Vagina (tissue), 2 donors: ENCODE measurements at places on chromosomes 3 and 15. TPM values are rescaled to one million over a fixed set of nuclear protein-coding genes. Genes with fewer than 3 reads are reported as not detected.

GRCh38 chr3:28949580-28949979 is 331.3 kb upstream of the RBMS3 start:
- no peak overlapping the region for H3K4me3 ChIP-seq
- H3K36me3 ChIP-seq: no peaks in the 10 kb centered on the region
- H3K27me3 ChIP-seq: no peaks in the 10 kb centered on the region
- H3K4me1 ChIP-seq: no peaks in the 10 kb centered on the region
- DNase-seq: no peak
- H3K27ac ChIP-seq: no peak overlapping the region

SLC25A26 gene
- 21.6 TPM for total RNA-seq

KBTBD8 gene
- 0.49 TPM for total RNA-seq

DNA sequence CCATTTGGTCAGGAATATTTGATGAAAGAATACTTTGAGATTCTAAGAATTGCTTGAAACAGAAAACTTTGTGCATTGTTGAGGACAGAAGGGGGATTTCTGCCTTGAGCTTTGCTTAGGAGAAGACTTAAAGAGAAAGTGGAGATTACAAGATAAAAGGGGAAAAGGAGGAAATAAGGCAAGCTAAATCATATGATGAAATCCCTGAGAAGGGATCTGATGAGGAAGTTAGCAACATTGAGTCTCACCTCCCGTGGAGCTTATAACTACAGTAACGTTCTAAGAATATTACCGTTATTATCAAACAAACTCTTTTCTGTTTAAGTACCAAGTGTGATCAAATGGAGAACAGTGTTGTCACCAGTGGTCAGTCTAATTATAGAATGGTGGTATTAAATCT is 414.7 kb upstream of the NAALADL2 start:
- no peak overlapping the region for H3K27ac ChIP-seq
- peaks cover 19% of the 10 kb centered on the region for H3K4me1 ChIP-seq
- H3K27me3 ChIP-seq: no peaks in the 10 kb centered on the region

WDR49 gene
- total RNA-seq: 2.2 TPM
